ENCODE measurements at places on chromosomes 5 and 9. TPM values are rescaled to one million over a fixed set of nuclear protein-coding genes. Genes with fewer than 3 reads are reported as not detected.

Gene GTF3C4
- 14.4 TPM for total RNA-seq

Gene LMX1B
- 0.71 TPM for total RNA-seq

Gene PRDM9
- not detected for total RNA-seq

Gene C7
- total RNA-seq = 37.4 TPM

Gene NADK2
- total RNA-seq = 39.9 TPM

DNA sequence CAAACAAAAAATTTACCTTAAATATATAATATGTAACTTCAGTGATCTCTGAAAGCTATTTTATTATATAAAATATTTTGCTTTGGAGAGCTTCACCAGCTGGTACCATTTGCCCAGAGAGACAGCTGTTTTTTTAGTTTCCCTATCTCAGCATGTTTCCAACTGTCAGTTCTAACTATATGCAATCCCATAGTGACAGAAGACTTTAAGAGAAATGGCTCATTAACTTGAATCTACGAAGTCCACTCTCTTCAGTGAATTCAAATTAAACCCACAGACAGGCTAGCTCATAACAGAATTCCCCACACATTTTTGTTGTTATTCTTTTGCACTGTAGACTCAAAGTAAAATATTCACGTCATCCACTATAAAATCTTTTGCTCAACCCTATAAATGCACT lies 251.8 kb upstream of the POU5F2 start:
- no peak for DNase-seq

GRCh38 chr5:104635227-104635626 lies 1072.6 kb upstream of the NUDT12 start:
- no peak for DNase-seq

DNA sequence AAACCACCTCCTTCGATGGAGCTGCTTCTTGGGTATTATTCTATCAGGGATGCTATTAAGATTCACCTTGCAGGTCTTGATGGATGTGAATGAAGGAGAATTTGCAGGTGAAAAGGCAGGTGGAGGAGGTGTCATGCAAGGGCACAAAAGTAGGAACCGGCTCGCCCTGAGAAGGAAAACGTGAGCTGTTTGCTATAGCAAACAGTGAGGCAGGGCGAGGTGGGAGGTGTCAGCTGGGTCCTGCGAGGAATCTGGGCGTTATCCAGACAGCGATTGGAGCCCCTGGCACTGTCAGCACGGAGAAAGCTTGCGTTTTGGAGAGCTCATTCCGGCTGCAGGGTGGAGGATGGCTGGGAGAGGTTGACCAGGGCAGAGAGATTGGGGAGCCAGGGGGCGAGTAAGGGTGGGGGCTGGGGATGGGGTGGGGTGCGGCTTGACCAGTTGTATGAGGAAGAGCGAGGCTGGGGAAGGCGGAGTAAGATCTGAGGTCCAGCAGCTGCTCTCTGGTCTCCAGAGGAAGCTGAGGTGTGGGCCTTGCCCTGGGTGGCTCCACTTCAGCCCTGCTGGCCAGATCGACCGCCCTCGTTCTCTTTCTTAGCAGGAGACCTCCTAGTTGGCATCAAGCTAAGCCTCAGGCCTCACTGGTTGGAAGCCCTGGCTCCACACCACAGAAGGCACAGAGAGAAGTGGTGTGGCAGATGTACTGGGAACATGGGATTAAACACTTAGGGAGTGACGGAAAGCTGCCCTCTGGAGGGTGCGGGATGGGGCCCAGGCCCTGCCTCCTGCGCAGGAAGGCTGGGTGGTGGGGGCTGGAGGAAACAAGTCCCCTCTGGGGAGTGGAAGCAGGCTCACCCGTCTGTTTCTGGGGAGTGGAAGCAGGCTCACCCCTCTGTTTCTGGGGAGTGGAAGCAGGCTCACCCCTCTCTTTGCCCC lies 54.7 kb upstream of the NEURL1B start:
- DNase-seq = no peak

DNA sequence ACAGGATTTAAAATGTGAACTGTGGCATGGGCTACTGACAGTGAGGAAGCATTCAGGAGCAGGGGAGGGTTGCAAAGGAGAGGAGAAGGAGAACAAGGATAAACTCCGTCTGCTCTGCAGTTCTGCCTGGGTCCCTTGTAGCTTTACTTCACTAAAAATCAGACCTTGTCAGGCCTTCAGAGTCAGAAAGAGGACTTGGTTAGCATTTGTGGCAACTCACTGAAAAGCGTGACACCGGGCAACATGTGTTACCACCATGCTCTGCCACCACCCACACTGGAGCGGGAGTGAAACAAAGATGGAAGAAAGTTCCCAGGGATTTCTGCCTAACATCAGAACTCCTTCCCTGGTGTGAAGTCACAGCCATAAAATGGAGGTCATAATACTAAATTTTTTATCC lies 19.3 kb downstream of the FYB1 start:
- DNase-seq = no peak

GRCh38 chr9:86512929-86513328 lies 158.7 kb upstream of the TUT7 start:
- DNase-seq = no peak

GRCh38 chr9:35998333-35998732 lies 38.4 kb upstream of the RECK start:
- DNase-seq = no peak

DNA sequence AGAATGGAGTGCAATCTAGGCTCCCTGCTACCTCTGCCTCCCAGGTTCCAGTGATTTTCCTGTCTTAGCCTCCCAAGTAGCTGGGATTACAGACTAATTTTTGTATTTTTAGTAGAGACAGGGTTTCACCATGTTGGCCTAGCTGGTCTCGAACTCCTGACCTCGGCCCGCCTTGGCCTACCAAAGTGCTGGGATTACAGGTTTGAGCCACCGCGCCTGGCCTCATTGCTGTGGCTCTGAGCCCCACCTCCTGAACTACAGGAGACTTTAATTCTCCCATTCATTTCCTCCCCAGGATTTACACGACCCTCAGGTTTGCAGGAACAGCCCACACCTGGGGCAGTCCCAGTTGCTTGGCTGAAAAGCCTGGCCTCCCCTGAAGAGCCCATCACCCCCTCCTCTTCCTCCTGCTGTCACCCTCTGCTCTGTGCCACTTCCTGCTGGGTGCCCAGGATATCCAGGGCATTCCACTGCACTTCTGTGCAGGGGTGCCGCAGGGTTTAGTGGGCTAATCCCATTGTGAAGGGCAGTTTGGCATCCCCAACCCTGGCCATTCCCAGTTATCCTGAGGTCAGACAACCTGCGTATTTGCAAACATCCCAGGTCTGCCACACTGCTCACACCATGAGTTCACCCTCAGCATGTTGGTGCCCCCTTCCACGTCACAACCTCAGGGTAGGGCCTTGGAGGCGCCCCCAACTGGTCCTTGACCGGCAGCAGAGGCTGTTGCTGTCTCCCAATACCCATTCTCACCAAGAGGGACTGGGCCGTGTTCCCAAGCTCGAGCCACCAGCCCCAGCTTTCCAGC lies 265.0 kb upstream of the IRX4 start:
- no peak for DNase-seq

GRCh38 chr9:124726886-124727285 lies 44.2 kb downstream of the NR6A1 start:
- DNase-seq = no peak

Measured in sciatic nerve (tissue), 2 donors.